ENCODE measurements at places on chromosomes 7 and 10.

DNA sequence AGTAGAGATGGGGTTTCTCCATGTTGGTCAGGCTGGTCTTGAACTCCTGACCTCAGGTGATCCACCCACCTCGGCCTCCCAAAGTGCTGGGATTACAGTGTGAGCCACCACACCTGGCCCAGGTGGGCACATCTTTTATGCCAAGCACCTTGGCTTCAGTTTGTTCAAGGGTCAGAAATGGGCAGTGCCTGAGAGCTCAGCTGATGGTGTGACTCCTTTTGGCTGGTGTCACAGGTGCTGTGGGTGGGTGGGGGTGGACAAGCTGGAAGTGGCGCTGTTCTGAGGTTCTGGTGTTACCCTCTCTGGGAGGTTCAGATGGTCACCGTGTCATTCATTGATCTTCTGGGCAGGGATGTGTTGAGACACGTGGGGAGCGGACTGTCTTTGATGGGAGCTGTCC is 11.5 kb downstream of the ADCY1 start:
- no peak for DNase-seq

DNA sequence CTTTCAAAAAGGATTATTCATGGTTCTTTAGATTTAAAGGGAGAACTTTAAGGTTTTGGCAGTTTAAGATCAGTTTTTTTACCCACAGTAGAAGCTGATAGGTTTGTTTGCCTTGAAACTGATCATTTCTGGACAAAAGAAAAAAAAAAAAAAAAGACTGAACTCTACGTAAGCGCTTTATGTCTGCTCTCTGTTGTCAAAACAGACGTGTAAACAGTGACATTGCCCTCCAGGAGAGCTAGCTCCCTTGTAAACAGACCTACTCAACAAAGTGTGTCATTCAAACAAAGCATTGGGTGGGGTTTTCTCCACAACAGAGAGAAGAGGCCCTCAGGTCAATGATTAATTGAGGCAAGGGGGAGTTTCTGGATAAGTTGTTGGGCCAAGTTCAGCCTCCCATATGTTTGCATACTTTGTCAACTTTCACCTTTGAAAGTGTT is 568.1 kb upstream of the LRRN3 start:
- no peak for DNase-seq

DNA sequence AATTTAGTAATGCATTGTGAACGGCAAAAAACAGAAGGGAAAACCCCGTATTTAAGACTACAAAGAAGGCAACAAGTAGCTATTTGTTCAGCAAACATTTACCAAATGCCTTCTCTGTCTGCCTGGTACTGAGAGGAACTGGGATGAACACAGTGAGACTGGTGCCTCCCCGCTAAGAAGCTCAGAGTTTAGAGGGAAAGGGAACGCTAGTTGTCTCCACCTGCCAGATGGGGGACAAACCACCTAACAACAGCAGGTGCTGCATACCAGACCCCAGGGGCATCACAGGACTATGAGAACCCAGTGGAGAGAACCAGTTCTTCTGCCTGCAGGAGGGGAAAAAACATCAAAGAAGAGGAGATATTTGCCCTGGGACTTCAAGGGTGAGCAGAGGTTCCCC is 147.1 kb downstream of the SLC25A13 start:
- no peak for DNase-seq

GRCh38 chr10:124722798-124723783 is 21.1 kb downstream of the FAM53B start:
- no peak for DNase-seq

DNA sequence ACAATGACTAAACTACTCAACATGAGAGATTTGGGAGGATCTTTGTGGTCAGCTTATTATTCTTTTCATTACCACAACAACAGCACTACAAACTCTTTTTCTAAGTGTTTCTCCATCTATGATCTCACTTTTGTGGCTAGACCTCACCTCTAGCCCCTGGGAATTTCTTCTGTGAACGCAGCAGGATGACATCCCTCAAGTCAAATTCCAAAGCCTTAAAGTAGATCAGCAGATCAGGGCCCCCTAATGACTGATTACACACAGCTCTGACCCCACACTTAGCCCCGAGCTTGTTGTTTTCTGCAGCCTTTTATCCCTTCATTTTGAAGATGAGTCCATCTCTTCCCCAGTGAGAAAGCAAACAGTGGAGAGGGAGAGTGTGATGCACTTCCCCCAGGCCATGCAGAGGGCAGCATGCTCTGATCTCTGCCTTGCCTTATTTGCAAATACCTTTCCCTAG is 27.3 kb downstream of the TFAM start:
- DNase-seq: no peak

DNA sequence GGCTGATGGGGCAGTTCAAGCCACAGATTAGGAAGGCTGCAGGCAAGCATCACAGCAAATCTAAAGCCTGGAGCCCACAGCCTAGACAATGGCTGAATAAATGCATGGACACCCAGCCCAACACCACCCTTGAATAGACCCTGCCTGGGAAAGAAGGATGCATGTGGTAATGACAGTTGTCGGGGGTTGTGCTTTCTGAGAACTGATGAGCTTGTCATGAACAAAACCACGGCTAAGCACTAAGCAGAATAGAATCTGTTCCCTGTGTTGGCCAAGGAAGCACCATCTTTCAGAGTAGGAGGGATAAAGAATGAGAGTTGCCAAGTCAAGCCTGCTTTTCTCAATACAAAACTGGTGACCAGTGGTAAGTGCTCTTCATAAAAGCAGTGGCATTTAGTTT is 66.1 kb upstream of the JCAD start:
- no peak for DNase-seq

DNA sequence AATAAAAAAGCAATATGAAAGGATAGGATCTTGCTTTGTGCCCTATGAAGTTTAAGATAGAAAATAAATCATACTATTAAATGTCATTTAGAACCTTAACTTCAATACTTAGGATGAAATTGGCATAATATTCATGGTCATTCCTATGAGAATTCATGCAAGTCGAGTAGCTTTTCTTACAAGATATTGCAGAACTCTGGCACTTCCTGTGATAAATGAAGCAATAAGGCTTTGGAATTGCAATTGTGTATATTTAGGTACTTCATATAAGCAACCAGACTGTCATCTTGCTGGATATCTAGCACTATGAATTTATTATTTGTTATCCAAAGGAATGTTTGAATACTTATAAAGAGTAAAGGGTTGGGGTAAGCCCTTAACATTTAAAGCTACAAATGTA is 116.5 kb downstream of the ZNF438 start:
- no peak for DNase-seq

Data from omental fat pad (tissue), 4 donors.